ENCODE measurements at places on chromosomes 3 and 15.

DNA sequence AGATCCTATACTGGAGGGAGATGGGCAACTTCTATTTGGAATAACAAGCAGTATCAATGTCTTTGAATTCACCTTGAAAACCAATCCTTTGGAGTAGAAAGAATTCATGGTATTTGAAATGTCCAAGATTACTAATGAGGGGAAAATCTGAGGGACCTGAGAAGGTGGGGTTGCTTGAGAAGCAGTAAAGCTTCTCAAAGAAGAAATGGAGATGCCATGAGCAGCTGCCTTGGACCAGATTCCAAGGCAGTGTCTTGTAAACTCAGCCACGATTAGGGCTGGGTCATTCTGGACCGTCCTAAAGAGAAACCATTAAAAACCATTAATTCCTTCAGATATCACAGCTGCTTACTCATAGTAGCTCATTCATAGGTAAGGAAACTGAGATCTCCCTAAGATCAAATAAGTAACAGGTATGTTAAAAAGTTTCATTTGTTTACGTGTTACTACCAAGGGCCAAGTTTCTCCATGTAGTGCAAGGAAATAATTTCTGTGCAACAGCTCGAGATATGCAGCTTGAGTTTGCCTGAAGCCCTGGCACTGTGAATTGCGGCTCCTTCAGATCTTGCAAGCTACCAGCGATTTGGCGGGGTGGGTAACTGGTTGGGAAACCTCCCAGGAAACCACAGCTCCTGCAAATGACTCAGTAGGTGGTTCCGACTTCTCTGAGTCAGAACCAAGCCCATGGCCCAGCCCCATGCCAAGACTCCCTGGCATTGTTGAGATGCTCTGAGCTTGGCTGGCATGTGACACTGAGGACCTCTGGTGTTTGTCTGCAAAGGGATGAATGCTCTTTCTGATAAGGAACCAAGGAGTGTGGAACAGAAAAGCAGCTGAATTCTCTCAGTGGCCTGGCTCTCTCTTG is 296.8 kb downstream of the RORA start:
- DNase-seq = peak; percentile 40

- no peak for DNase-seq
Measured at GRCh38 chr3:145983101-145983500, 177.9 kb downstream of the PLOD2 start.

DNA sequence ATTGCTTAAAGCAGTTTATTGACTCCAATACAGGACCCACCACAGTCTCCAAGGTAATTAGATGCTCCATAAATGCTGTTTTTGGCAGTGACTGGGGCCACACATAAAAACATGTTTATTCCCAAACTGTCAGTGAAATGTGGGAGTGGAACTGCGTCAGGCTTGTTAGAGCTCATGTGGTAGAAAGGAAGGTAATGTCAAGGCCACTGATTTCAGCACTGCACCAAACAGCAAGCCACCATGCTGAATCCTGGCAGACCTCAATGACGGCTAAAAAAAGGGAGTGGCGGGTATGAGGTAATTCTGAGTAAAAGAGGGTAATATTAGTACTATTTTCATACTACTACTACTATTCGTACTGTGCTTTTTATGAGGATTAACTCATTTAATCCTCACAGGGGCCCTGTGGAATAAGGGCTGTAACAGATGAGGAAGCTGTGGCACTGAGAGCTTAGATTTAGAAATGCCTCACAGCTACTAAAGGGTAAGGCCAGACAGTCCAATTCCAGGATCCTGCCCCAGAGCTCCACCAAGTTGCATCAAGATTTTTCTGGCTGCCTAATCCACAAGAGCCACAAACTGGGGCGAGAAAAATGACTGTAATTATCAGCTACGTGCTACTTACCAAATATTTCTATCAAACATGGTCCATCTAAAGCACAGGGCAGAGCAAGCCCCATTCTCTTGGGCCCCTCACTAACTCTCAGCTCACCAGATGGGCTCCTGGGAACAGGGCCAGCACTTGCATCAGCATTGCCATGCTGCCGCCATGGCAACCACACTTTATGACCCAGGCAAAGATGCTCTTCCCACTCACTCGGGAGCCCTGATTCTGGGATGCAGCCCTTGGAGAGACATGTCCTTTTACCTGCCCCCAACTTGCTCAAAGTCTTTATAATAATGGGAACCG is 83.6 kb upstream of the SPATA12 start:
- DNase-seq = no peak

DNA sequence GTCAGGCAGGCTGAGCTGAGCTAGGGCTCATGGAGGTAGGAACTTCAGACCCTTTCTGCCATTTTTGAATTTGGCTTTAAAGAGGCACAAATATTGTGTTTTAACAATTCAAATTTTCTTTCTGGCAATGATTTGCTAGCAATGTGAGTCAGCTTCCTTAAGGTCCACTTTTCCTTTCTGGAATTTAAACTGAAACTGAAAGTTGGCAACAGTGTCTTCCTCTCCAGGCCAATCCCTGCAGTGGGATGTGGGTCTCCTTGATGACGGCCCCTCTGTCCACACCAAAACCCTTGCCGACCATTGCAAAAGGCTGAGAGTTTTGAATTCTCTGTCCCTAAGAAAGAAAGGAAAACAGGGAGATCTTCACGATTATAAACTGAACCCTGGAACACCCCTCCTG is 27.1 kb downstream of the RPSA start:
- DNase-seq = no peak

GRCh38 chr3:38969317-38970235 is 82.2 kb downstream of the SCN11A start:
- DNase-seq = no peak

- DNase-seq = no peak
Measured at GRCh38 chr3:16053794-16054193, 120.7 kb upstream of the GALNT15 start.

GRCh38 chr15:47903368-47903767 is 186.1 kb downstream of the SEMA6D start:
- no peak for DNase-seq

DNA sequence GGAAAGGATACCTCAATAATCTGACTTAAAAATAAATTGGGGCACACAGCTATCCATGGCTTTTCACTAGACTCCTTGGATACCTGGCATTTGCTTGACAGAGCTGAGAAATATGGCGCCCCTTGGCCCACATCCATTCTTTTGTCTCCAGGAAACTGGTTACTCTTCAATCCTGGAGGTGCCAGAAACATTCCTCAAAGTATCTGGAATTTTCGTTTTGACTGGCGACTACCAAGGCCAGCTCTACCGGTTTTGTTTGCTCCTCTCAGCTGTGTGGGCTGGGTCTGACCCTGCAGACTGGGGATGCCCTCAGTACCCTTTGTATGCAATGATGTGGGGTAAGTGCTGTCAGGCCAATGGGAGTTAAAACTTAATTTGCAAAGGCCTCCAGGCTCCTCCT is 27.0 kb downstream of the KATNBL1 start:
- DNase-seq = no peak

DNA sequence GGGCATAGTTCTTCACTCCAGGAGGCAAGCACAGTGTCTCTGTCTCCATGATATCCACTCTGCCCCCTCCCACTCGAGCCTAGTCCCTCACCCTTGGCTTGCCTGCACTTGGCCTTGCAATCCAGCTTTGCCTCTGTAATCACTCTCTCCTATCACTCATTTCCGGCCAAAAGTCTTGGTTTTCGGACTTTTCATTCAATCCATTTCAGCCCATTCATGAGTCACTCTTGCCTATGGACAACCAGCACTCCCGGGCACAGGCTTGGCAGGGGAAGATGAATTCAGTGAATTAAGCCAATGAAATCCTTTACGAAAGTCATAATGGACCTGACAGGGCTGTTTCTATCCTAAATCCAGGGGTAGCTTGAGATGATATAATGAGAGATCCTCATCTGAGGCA is 21.7 kb downstream of the DAZL start:
- DNase-seq = no peak

- no peak for DNase-seq
Measured at GRCh38 chr15:89215627-89216026, 5.8 kb downstream of the RLBP1 start.

DNA sequence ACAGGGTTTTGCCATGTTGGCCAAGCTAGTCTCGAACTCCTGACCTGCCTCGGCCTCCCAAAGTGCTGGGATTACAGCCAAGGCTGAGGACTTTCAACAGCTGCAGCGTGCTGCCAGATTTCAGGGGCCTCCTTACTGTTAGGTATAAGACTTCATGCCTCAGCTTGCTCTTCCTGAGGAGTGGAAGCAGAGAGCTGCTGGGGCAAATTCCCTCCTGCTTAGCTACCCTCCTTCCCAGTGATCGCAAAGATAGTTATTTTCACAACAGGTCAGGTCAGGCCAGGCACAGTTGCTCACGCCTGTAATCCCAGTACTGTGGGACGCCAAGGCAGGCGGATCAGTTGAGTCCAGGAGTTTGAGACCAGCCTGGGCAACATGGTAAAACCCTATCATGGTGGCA is 2.6 kb upstream of the CPNE9 start:
- no peak for DNase-seq

- DNase-seq = no peak
Measured at GRCh38 chr15:48859426-48859825, 18.5 kb upstream of the EID1 start.

DNA sequence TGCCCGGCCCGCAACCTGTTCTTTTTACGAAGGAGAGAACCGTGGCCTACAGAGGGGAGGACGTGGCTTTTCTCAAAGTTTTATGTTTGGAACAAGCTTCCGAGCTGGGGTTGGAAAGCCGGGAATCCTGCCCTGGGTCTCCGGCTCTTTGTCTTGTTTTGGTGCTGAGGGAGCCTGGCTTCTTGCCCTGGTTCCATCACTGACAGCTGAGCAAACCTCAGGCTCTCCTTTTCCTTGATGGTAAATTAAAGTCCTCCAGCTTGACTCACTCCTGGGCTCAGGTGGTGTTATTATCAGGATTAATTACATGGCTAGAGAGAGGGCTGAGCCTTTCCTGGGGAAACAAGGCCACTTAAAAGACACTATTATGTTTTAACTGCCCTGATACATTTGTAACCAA is 289.5 kb upstream of the RGMA start:
- DNase-seq = no peak

DNA sequence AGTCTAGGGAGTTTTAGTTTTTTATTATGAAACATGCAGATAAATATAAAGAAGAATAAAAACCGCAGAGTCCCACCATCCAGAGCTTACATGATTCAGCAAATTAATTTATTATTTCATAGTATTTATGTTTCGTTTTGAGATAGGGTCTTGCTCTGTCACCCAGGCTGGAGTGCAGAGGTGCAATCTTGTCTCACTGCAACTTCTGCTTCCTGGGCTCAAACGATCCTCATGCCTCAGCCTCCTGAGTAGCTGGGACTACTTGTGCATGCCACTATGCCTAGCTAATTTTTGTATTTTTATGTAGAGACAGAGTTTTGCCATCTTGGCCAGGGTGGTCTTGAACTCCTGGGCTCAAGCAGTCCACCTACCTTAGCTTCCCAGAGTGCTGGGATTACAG is 13.6 kb downstream of the RNF13 start:
- DNase-seq = no peak

- DNase-seq = no peak
Measured at GRCh38 chr3:12983319-12983718, 89.9 kb downstream of the IQSEC1 start.

GRCh38 chr3:4575381-4575780 is 82.2 kb downstream of the ITPR1 start:
- DNase-seq = no peak

DNA sequence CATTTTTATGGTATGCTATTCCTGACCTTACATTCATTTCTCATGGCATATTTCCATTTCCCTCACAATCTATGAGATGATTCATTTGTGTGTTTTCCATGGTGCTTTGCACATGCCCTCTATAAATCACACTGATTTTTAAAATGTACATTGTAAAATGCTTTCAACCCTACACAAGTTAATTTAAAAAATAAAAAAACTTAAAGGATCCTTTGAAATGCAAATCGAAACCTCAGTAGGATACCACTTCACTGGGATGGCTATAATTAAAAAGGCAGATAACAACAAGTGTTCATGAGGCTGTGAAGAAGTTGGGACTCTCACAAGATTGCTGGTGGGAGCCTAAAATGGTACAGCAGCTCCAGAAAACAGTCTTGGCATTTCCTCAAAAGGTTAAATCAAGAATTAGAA is 83.5 kb downstream of the FMN1 start:
- DNase-seq = no peak

DNA sequence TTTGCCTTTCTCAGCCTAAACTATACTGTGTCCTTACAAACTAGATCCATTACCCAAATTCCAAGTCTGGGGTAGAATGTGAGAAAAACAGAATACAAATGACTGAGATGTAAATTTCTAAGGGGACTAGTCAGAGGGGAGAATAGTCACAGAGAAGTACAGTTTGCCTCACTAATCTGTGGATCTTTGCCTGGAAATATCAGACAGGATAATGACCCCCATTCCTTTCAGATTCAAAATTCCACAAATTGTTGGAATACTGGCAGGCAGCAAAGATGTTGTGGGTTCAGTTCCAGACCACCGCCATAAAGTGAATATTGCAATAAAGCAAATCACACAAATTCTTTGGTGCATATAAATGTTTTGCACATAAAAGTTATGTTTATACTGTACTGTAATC is 762.8 kb upstream of the NR2F2 start:
- no peak for DNase-seq

DNA sequence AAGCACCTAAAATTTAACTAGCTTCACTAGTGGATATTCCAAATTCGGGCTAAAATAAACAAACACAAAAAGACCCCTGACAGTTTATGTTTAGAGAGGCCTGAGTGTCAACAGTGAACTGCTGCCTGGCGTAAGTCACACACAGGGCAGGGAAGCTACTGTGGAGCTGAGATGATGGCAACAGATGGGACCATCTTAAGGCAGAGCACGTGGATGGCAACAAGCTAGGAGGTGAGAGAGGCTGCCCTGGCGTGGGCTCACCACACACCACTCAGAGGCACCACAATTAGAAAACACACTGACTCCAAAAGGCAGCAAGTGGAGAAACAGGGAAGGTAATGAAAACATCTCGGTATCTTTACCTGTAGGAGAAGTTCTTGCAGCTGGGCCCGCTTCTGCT is 93.3 kb downstream of the ATP1B3 start:
- no peak for DNase-seq

All from CD4-positive, alpha-beta T cell (primary cell).